ENCODE measurements at places on chromosomes 13 and 19.

GRCh38 chr19:6223461-6224307 is 56.1 kb downstream of the MLLT1 start:
- DNase-seq: no peak

DNA sequence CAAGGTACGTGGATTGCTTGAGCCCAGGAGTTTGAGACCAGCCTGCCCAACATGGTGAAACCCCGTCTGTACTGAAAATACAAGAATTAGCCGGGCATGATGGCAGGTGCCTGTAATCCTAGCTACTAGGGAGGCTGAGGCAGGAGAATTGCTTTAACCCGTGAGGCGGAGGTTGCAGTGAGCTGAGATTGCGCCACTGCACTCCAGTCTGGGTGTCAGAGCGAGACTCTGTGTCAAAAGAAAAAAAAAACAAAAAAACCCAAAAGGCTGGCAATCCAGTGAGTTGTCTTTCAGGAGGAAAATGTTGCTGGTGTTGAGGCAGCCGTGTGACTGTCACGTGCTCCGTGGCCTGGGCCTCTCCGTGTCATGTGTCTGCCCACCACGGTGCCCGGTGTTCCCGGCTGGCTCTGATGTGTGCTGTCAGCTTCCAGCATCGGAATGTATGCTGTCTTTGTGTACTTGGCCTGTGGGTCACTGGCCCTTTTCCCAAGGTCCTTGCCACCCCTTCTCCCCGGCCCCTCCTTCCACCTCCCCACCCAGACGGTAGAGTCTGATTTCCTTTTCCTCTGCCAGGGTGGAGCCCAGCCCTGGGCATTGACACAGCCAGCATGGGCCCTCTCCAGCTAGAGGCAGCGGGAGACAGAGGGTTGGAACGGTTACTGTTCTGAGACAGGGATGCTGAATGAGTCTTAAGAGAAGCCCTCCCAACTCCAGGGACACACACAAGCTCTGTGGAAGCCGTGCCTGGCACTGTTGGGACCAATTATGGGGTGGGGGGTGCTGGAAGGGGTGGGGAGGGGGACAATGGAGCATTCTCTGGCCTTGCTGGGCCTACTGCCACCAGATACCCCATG is 7.2 kb upstream of the TUBB4A start:
- DNase-seq: no peak

- no peak for DNase-seq
Observed at GRCh38 chr13:51325837-51326236, 13.7 kb upstream of the SERPINE3 start.

- no peak for DNase-seq
Observed at GRCh38 chr19:41903193-41903953, 20.4 kb downstream of the ARHGEF1 start.

- DNase-seq: no peak
Observed at GRCh38 chr13:46173656-46174055, 8.3 kb downstream of the LCP1 start.

DNA sequence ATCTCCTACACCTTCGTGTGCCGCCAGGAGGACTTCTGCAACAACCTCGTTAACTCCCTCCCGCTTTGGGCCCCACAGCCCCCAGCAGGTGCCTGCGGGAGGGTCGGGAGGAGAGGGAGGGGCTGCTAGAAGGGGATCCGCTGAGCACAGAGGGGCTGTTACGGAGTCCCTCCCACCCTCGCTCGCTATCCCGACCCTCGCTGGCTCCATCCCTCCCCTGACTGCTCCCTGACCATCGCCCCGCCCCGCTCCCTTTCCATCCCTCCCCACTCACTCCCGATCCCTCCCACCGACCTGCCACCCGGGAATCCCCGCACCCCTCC is 780 bp downstream of the CD177 start:
- DNase-seq: no peak

GRCh38 chr13:69579351-69579750 is 528.3 kb upstream of the ATXN8OS start:
- no peak for DNase-seq

DNA sequence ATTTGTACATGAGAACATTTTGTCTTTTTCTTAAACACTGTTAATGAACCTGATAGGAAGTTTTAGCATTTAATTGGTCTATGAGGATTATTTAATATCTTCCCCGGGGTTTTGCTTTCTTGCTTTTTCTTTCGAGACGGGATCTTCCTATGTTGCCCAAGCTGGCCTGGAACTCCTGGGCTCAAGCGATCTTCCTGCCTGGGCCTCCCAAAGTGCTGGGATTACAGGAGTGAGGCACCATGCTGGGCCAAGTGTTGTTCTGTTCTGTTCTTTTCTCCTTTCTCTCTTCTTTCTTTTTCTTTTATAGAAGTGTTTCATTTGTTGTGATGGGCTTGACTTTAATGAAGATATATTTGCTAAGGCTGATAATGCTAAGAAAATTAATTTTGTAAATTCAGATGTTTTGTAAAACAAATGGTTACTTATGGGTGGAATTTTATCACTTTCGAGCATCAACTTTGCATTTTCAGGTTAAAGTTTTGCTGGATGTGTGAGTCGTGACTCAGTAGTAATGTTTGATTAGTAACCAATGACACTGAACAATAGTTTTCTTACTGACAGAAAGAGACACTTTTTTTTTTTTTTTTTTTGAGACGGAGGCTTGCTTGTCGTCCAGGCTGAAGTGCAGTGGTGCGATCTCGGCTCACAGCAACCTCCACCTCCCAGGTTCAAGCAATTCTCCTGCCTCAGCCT is 2.2 kb downstream of the PAN3 start:
- DNase-seq: no peak

DNA sequence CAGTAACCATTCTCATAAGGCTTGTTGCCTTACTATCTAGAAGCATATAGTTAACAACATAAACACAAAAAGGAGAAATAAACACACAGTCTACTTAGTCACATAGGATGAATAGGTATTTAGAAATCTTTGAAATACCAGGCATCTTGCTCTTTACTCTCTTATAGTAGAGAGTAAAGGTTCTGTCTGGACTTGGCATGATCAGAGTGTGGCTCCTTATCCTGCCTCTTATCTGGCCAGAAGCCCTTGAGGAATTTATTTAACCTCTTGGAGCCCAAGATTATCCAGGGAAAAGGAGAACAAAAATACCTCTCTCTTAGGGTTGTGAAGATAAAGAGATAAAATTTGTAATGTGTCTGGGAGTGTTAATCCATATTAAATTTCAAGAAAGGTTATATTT is 100.2 kb upstream of the MBNL2 start:
- no peak for DNase-seq

DNA sequence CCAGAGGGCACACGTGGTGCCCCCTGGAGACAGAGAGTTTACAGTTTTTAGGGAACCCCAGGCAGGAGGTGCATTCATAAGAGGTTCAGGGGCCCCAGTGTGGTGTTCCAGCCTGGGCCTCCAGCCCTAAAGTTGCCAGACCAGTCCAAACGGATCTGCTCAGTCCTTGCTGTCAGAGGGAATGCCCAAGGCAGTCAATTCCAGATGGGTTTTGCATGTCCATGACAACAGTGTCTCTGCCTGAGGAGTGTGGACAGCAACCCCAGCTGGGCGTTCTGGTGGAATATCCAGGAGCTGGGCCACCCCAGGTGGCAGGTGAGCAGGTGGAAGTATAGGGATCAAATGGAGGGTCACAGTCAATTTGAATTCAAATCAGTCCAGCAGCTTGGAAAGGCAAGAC is 25.3 kb downstream of the FBXO27 start:
- no peak for DNase-seq

DNA sequence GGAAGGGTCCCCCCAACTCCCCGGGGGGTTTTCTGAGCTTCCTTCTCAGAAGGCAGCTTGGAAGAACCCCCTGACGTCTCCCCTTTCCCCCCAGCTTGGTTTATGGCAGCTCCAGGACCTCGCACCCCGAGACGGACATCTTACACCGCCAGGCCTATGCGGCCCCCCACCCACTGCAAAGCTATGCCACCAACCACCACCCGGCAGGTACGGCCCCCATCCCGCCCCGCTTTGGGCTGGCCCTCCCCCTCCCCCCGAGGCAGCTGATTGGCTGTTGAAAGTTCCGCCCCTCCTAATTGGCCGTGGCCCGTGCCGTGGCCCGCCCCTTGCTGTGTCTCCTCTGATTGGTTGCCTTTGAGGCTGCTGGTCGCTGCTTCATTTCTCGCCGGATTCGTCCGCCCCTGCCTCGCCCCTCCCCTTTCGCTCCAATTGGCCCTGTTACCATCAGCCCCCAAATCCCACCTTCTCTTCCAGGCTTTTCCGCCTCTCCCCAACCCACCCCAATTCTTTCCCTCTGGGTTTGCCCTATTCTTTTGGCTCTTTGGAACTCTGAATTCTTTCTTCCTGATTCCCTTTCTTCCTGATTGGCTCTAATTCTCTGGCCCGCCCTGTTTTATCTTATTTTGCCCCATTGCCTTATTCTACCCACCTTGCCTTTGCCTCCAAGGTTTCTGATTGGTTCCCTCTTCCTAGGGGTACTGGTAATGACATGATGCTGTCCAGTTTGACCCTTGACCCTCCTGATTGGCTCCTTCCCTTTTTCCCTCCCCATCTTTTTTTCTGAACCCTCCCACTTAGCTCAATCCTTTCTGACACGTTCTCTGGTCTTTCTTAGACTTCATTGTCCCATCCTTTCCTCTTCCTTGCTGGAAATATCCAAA is 2.5 kb downstream of the PRR12 start:
- DNase-seq: peak; percentile 77

- no peak for DNase-seq
Observed at GRCh38 chr13:71811344-71811743, 55.7 kb downstream of the DACH1 start.

- no peak for DNase-seq
Observed at GRCh38 chr13:113150550-113151365, 7.7 kb upstream of the PROZ start.

DNA sequence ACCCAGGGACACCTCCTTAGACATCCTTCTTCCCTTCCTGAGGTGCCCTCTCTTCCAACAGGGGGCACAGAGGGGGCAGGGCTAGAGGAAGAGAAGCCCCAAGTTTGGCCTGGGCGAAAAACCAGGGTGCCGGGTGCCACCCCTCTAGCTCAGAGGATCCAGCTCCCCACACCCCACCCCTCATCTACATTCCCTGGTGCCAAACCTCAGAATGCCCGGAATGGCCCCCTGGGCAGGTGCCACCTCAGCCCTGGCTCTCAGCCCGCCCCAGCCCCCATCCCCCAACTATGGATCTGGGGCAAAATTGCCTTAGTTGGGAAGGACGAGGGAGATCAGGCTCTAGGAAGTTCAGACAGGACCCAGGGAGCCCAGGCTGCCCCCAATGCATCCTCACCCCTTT is 2.0 kb downstream of the CNN1 start:
- DNase-seq: no peak

- DNase-seq: no peak
Observed at GRCh38 chr13:44921931-44922758, 67.1 kb downstream of the NUFIP1 start.

GRCh38 chr13:50798923-50799322 is 44.6 kb downstream of the DLEU7 start:
- DNase-seq: no peak

DNA sequence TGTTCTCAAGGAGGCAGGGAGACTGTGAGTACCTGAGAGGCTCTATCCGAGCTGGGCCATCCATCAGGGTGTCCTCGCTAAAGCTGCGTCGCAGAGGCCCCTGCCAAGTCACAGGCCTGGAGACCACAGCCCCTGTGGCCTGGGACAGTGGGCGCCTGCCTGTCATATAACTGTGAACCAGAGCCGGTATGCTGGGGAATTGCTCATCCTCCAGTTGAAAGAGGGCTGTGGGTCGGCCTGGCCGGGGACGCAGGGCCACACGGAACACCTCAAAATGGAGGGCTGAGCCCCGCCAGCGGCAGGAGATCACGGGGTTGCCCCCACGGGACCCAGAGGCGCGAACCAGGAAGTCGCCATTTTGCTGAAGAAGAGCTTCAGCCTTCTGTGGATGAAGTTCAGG is 6.6 kb downstream of the SH2D3A start:
- no peak for DNase-seq

- DNase-seq: no peak
Observed at GRCh38 chr13:102610296-102610895, 13.6 kb downstream of the TPP2 start.

GRCh38 chr19:50658441-50659317 is 9.4 kb downstream of the C19orf81 start:
- no peak for DNase-seq

- no peak for DNase-seq
Observed at GRCh38 chr19:4929186-4929585, 19.9 kb downstream of the UHRF1 start.

DNA sequence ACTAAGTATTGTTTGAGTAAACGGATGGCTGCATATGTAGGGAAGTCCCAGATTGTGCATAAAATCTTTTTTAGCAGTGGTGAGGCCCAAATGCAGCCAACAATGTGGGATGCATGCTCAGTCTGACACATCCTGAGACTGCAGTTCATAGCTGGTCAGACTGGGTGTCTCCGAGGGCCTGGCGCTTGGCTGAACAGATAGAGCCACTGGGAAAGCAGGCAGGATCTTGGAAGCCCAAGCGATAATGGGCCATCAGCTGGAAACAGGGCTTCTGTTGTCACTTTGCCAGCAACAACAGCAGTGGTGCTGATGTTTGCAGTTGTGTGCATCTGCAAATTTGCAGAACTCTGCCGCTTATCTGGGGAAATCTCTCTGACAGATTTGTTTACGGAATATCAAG is 36.1 kb downstream of the MTUS2 start:
- no peak for DNase-seq

All from memory B cell (primary cell).